ENCODE measurements at places on chromosomes 1 and 21.

- DNase-seq = no peak
Measured at GRCh38 chr1:58287894-58288623, 258.5 kb downstream of the OMA1 start.

- DNase-seq = no peak
Measured at GRCh38 chr1:178529364-178530036, 16.6 kb downstream of the TEX35 start.

DNA sequence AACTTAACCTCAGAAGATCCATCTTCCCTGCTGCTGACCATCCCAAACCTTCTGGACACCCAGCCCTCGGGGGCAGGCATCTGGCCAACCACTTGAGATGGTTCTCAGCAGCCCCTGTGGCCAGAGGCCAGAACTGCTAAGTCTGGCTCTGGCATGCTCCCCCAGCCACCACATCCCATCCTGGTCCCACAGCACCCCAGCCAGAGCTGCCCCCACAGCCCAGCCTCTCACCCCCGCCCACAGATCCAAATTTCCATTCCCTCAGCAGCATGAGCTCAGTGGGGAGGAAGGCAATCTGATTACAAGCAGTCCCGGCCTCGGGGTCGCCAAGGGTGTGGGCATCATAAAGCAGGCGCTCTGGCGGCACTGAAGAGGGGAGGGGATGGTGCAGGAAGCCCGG, 45.6 kb downstream of the GLIS1 start:
- no peak for DNase-seq

- DNase-seq = no peak
Measured at GRCh38 chr1:20308569-20308968, 17.9 kb downstream of the VWA5B1 start.

GRCh38 chr1:27122652-27123051, 32.3 kb downstream of the SLC9A1 start:
- no peak for DNase-seq

- no peak for DNase-seq
Measured at GRCh38 chr1:86708920-86709319, 4.5 kb downstream of the SH3GLB1 start.

DNA sequence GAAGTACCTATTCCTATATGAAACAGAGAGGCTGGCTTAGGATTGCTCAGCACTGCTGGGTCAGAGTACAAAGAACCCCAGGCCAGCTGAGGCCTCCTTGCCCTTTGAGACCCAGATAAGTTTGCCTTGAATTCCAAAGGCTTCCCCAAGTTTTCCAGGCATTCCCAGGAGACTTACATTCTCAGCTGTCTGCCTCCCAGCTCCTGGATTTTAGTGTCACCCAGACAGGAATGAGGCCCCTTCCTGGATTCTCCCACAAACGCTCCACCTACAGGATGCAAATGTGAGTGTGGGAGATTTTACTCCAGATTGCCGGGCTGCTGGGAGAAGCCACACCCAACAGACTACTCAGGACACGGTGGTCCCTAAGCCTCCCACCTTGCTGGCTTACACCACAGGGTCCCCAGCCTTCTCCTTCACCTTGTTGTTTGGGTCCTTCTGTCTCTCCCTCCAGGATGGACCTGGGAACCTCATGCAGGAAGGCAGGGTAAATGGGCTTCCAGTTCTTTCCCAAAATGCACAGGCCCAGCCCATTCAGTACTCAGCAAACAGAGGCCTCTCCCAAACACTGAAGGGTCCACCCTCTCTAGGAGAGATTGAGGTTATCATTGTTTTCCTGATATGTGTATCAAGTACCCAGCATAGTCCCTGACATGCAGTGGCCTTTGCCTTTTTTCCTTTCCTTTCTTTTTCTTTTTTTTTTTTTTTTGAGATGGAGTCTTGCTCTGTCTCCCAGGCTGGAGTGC, 10.6 kb downstream of the RHBG start:
- no peak for DNase-seq

GRCh38 chr1:43973981-43974442, 748 bp upstream of the ATP6V0B start:
- DNase-seq = no peak

DNA sequence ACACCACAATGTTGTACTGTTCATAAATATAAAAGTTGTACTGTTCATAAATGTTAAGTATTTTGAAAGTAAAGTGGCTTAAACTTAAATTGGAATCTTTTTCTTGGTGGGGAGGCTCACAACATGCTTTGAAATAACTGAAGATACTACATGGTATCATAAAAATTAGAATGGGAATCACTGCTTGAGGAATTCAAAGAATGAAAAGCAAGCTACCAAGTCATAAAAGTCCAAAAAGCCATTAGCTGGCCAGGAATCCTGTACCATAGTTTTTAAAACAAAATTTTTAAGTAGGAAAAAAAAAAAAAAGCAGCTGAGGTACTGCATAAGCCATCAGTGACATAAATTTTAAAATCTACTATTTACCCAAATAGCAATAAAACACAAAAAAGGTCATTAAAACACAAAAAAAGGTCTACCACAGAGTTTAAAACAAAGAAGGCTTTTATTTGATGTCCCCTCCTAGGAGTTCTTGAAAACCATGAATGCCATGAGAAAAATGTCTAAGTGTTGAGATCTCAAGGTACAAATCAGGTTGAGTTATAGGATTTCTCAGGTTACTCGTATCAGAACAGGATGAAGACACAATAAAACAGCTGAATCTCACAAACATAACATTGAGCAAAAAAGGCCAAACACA, 8.6 kb downstream of the ZZZ3 start:
- no peak for DNase-seq

DNA sequence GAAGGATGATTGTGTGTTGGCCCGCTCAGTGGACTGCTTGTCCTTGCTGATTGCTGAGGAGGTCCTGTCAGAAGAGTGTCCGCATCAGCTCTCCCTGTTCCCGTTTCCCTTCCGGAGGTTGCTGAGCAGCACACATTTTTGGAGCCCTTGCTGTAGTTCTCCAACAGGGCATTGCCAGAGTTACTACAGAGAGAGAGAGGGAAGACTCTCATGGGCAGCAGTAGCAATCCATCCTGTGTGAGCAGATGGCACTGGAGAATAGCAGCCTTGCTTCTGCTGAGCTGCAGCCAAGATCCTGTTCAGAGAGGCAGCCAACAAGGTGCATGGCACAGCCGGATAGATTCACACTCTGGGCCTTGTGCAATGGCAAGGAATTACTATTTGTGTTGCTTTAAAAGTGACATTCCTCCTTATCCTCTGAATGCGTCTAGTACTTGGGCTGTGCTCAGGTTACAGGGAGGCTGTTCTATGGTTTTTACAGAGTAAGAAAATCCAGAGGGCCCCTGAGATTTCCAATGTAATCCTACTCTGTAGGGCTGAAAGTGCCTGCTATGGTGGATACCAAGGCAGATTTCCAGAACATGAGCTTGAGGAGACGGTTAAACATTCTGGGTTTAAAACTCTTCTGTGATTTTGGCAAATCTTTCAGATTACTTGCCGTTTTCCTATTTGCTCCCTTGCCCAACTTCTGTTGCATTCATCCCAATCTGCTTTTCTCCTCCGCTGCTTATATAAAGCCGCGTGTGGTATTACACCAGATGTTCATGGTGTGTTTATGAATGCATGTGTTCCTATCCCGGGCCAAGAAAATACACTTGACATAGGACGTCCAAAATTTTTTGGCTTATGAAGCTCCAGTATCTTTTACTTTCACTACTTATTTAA, 27.4 kb downstream of the AK4 start:
- DNase-seq = no peak

GRCh38 chr1:206931709-206932108, 10.0 kb upstream of the FCMR start:
- no peak for DNase-seq

GRCh38 chr21:42624936-42625335, 28.5 kb upstream of the PDE9A start:
- no peak for DNase-seq

GRCh38 chr1:177984136-177984525, 14.3 kb upstream of the SEC16B start:
- no peak for DNase-seq

DNA sequence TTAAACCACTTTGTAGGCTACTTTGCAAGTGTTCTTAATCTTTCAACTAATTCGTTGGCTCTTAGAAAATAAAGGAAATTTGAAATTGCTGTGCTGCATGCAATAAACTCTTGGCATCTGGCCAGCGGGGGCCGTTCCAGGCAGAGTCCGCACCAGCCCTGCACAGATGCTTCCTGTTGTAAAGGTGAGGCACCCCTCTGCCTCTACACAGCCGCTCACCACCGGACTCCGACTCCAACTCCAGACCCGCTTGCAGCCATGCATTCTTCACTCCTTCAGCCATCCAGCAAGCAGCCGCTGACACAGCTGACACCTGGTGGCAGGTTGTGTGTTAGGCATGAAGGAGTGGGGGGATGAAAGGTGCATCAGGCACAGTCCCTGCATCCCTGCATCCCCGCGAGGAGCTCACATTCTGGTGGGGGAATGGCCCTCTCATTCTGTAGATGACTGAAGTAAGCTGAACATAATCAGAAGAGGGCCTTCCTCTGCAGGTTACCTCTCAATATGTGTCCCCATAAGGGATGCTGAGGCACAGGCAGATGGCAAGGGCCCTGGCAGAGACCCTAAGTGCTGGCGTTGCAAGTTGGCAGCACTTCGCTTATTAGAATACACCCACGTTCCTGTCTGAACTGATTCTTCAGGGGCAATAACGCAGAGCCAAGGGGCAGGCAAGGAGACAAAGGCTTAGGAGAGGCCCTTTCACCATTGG, 56.8 kb downstream of the GLIS1 start:
- DNase-seq = peak; percentile 65

DNA sequence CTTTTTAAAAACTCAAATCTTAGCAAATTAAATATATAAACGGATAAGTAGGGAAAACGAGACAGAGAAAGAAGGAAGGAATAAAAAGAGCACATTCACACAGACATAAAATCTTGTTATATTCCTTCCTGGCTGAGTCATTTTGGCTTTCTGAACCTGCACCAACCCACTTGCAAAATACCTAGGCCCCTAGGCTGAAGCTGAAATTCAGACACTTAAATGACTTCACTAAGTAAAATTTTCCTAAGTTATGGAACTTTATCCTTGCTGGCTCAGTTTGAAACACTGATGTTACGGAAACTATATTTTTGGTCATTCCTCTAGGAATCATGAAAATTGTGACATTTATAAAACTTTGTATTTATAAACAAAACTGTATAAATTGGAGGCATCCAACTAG, 462.8 kb upstream of the NFIA start:
- no peak for DNase-seq
